ENCODE measurements at places on chromosomes 1 and 21. TPM values are rescaled to one million over a fixed set of nuclear protein-coding genes. Genes with fewer than 3 reads are reported as not detected.

SPOCD1 gene
- 4.4 TPM for total RNA-seq

SLC45A1 gene
- total RNA-seq, result 0.14 TPM

TSPEAR gene
- total RNA-seq, result not detected

GJC2 gene
- total RNA-seq, result 0.99 TPM

ITGB2 gene
- 0.42 TPM for total RNA-seq

OR2L8 gene
- total RNA-seq, result not detected

VANGL1 gene
- 11.8 TPM for total RNA-seq

AK5 gene
- 2.3 TPM for total RNA-seq

TTC13 gene
- total RNA-seq, result 4.6 TPM

ZFP69 gene
- total RNA-seq, result 3.0 TPM

OR6F1 gene
- total RNA-seq, result not detected

LRRN2 gene
- not detected for total RNA-seq

LIPI gene
- total RNA-seq, result not detected

FAM167B gene
- total RNA-seq, result not detected

RPS6KC1 gene
- 10.0 TPM for total RNA-seq

TATDN3 gene
- 12.6 TPM for total RNA-seq

GJA8 gene
- total RNA-seq, result not detected

ZBTB8A gene
- total RNA-seq, result 5.3 TPM

UTS2 gene
- 0.33 TPM for total RNA-seq

BRDT gene
- not detected for total RNA-seq

SLAMF9 gene
- total RNA-seq, result 32.0 TPM

ST6GALNAC5 gene
- 0.60 TPM for total RNA-seq

IL20 gene
- not detected for total RNA-seq

TAS1R3 gene
- total RNA-seq, result 0.05 TPM

OR10Z1 gene
- total RNA-seq, result not detected

C1orf122 gene
- 80.3 TPM for total RNA-seq

ITLN2 gene
- total RNA-seq, result not detected

COL24A1 gene
- total RNA-seq, result not detected

MTARC2 gene
- total RNA-seq, result 5.8 TPM

RGS8 gene
- not detected for total RNA-seq

NPL gene
- 2.7 TPM for total RNA-seq

DCDC2B gene
- not detected for total RNA-seq

SPRR5 gene
- 0.71 TPM for total RNA-seq

DNAJC28 gene
- total RNA-seq, result 0.42 TPM

HSD3B2 gene
- not detected for total RNA-seq

HCRTR1 gene
- total RNA-seq, result not detected

CATSPER4 gene
- not detected for total RNA-seq

SIK1 gene
- 9.8 TPM for total RNA-seq

TGFB2 gene
- 1.2 TPM for total RNA-seq

FCGR3A gene
- total RNA-seq, result not detected

TTC3 gene
- total RNA-seq, result 87.6 TPM

GJA4 gene
- total RNA-seq, result not detected

PLEKHG5 gene
- 42.2 TPM for total RNA-seq

EPS15 gene
- total RNA-seq, result 18.1 TPM

EIF2D gene
- 43.2 TPM for total RNA-seq

All from airway epithelial cell (primary cell).